ENCODE measurements at places on chromosomes 6 and 20. TPM values are rescaled to one million over a fixed set of nuclear protein-coding genes. Genes with fewer than 3 reads are reported as not detected.

ZNF311 gene
- 0.68 TPM for total RNA-seq

DNA sequence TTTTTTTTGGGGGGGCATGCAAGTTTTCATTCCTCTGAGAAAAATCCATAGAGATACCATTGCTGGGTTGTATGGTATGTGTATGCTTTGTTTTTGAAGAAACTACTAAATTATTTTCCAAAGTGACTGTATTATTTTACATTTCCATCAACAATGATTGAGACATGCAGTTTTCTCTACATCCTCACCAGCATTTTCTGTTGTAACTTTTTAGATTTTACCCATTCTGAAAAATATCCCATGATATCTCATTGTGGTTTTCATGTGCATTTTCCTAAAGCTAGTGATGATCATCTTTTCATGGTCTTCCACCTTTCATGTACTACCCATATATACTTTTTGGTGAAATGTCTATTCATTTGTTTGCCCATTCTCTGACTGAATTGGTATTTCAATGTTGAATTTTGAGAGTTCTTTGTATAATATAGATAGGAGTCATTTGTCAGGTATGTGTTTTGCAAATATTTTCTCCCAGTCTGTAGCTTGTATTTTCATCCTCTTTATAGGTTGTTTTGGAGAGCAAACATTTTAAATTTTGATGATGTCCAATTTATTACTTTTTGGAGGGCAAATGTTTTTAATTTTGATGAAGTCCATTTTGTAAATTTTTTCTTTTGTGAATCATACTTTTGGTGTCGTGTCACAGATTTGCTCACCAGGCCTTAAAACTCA lies 827.5 kb upstream of the CITED2 start:
- DNase-seq = no peak

MAFB gene
- total RNA-seq = 32.5 TPM

EMILIN3 gene
- 0.44 TPM for total RNA-seq

- no peak for DNase-seq
Measured at GRCh38 chr6:134690048-134690447, 259.9 kb downstream of the ALDH8A1 start.

DNA sequence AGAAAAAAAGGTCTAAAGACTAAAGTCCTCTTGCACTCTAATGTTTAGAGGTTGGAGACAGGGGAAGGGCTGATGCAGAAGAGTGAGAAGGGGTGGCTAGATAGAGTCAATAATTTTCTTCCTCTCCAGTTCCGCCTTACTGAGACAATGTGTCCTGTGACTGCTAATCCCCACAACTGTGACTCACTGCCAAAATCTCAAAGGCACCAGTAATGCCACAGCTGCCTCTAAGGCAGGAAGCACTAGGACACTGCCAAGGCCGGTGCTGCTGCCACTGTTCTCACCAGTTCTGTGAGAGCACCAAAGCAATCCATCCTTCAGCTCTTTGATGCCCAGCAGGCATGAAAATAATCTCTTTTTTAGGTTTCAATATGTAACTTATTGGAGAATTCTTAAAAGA lies 701.9 kb upstream of the MAP3K7 start:
- no peak for DNase-seq

- DNase-seq = no peak
Measured at GRCh38 chr6:24419526-24419925, 16.8 kb downstream of the MRS2 start.

ACTL10 gene
- total RNA-seq = 0.81 TPM

DNA sequence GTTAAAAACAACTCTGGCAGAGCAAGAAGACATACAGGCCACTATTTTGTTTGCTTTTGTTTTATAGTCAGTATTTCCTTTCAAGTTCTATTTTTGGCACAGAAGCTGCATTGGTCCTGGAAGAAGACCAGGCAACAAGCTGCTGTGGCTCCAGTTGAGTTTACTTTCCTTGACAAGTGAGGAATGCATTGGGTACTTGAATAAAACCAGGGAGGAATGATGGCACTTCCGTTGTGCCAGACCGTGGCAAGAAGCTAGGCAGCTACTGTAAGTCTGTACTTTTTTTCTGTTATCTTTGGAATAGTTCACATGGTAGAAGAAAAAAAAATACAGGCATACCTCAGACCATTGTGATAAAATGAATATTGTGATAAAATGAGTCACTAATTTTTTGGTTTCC lies 66.3 kb downstream of the NCOA3 start:
- no peak for DNase-seq

VIP gene
- not detected for total RNA-seq

RNF146 gene
- 44.9 TPM for total RNA-seq

SLC17A2 gene
- not detected for total RNA-seq

FAM83C gene
- not detected for total RNA-seq

Measured in left cardiac atrium (tissue), 4 donors.